DMS 273 treated with DMSO at 0.1 percent for 48 hours (cell line): ENCODE measurements at places on chromosomes 1 and 21.

- DNase-seq: no peak
Measured at GRCh38 chr1:46131093-46131492, 1.3 kb downstream of the PIK3R3 start.

DNA sequence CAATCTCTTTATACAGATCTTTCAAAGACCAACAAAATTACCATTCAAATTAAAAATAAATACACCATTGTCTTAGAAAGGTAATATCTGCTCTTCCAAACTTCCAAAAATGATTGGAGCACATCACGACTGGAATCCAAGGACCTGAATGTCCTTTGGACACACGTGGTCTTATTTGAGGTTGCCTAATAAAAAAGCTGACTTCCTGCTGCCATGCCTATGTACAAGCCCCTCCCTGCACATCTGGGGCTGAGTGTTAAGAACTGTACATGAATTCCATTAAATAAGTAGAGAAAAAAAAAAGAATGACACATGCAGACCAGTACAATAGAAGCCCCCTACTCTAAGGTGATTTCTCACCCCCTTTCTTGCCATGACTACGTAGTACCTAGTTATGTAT lies 73.6 kb downstream of the SUSD4 start:
- no peak for DNase-seq

GRCh38 chr1:55181666-55182065 lies 33.5 kb downstream of the USP24 start:
- no peak for DNase-seq

- DNase-seq: no peak
Measured at GRCh38 chr1:22055463-22055862, 3.0 kb downstream of the CDC42 start.

GRCh38 chr1:35544976-35545375 lies 12.2 kb downstream of the KIAA0319L start:
- DNase-seq: peak; percentile 30
